ENCODE measurements at places on chromosomes 5 and 9. TPM values are rescaled to one million over a fixed set of nuclear protein-coding genes. Genes with fewer than 3 reads are reported as not detected.

DNA sequence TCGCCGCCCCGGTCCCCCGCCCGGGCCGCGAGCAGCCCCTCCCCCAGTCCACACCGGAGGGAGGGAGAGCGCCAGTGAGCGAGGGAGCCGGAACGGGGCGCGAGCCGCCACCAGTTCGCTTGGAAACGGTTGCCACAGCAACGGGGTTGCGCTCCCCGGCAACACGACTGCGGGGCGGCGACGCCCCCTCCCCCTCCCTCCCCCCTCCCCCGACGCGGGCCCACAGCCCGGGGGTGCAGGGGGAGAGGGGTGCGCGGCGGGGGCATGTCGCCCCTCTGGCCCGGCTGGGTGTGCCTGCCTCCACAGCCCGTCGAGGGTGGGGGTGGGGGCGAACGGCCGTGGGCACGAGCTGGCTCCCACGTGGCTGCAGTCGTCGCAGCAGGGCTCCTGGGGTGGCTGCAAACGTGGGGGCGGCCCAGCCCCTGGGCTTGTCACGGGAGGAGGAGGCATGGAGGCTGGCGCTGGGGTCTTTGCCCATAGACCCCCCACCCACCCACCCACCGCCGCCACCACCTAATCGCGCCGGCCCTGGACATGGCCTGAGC is 524 bp downstream of the PRR7 start:
- DNase-seq: no peak

DNA sequence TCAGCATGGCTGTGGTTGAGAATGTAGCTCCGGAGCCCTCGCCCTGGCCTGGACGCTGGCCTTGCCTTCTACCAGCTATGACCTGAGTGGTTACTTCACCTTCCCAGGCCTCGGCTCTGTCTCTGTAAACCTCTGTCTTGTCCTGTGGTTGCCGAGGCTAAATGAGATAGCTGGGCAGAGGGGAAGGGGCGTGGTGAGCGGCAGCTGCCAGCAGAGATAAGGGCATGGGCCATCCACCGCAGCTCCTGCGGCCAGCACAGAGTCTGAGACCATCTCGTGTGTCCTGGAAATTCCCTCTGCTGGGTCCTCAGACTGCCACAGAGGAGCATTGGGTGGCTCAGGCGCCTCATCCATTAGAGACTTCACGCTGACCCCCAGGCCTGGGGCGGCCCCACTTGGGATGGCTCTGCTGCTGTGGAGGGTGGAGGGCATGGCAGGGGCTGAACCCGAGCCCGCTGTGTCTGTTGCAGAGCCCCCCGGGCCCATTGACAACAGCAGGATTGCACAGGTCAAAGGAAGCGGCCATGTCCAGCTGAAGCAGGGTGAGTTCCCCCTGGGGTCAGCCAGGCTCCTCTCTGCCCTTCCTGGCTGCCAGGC is 43.9 kb downstream of the USP20 start:
- DNase-seq: no peak

DNA sequence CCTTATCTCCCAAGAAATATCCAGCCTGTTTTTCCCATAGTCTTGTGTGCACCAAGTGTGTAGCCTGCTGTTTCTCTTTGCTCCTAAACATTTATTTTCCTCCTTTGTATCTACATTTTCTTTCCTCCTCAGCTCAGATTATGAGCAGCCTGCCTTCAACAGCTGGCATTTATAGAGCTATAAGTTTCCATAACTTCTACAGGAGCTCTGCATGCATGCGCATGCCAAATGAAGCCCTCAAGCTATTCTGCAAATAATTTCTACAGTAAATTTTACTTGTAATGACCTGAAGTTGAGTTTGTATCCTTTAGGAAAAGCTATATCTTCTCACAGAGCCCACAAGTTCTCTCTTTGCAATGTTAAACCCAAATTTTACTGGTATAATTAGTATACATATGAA is 699.5 kb downstream of the CETN3 start:
- no peak for DNase-seq

NPR3 gene
- 17.1 TPM for total RNA-seq

GRCh38 chr5:65076251-65076869 is 307.6 kb downstream of the CWC27 start:
- DNase-seq: peak; percentile 56

NR5A1 gene
- not detected for total RNA-seq

- DNase-seq: no peak
Measured at GRCh38 chr9:125151730-125152129, 8.4 kb upstream of the SCAI start.

SHISAL2B gene
- total RNA-seq: not detected

INSL4 gene
- total RNA-seq: not detected

DNA sequence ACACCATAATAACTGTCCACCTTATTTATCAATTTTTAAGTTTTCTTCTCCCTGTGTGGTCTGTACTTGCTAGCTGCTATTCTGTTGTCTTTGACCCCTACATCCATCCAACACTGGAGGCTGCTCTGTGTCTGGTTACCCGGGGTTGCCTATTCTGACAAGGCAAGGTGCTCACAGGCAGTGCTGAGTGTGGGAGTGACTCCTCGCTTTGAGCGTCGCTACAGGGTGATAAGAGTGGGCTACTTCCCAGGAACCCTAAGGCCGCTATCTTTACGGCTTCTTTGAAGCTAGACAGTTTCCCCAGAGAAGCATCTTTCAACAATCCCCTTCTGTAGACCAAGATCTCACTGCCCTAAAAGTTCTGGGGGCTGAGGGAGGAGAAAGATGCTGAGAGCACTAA is 35.3 kb downstream of the NSUN2 start:
- no peak for DNase-seq

ADGRD2 gene
- total RNA-seq: not detected

DNA sequence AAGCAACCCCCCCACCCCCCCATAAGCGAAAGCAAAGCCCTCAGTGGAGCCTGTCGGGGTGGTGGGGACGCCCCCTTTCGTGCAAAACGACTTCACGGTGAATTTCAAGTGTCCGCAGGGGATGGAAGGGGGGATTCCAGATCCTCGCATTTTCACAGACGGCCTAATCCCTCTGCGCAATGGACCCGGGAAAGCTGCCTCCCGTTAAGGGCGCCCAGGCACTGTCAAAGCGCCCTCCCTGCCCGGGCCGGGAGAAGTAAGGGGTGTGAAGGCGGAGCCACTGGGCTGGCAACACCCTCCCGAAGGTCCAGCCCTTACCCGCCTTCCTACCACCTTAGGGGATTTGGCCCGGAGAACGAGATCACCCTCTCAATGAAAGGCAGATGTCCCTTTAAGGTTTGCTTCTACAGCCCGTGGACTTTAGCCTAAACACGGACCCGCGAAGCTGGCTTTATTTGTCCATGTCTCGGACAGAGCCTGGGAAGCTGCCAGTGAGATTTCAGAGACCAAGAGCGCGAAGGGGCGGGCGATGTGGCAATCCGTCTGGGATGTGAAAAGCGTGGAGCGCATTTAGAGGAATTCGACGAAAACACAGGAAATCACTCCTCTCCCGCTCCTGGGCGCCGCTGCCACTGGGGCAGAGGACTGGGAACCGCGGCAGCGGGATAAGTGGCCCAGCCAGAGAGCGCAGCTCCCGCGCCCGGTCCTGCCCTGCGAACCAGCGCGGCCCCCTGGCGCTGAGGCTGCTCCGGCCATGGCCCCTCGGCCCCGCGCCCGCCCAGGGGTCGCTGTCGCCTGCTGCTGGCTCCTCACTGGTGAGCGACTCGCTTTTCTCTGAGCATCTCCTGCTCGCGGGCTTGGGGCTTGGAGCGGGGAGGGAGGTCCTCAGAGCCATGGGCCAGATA is at the start of the genes ITGA1 and PELO:
Gene ITGA1 (plus strand): TSS at position 317 of the 905 bp plus-strand sequence. CDS start 438 bp downstream, at position 755.
Gene PELO (plus strand): TSS at position 317 of the 905 bp plus-strand sequence. CDS start 12,479 bp downstream, outside the sequence.
- DNase-seq: peak; percentile 59

SPATA31D4 gene
- total RNA-seq: not detected

DNA sequence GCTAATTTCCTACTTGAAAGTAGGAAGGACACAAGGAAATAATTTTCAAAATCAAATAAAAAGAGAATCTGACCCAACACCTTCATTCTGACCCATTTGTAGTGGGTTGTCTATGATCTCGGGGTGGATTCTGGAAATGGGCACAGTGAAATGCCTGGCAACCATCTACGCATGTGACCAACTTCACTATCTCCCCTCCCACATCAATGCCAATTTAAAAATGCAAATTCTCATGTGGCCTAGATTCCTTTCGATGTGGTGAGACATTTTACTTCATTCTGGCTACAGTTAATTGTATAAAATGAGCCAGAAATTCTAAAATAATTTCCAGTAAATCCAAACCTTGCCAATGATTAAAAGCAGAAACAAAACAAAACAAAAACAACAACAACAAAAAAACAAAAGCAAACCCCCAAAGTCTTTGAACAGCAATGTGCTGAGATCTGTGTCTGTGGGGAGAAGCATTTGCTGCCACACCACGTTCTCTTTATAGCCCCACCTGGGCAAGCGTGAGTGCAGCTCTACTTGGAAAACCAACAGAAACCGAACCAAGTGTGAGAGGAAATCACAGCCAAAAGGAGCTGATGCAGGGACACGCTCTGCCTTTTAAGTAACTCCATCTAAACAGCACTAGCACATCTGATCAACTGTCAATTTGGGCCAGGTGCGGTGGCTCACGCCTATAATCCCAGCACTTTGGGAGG is 59.0 kb downstream of the USP20 start:
- no peak for DNase-seq

DNA sequence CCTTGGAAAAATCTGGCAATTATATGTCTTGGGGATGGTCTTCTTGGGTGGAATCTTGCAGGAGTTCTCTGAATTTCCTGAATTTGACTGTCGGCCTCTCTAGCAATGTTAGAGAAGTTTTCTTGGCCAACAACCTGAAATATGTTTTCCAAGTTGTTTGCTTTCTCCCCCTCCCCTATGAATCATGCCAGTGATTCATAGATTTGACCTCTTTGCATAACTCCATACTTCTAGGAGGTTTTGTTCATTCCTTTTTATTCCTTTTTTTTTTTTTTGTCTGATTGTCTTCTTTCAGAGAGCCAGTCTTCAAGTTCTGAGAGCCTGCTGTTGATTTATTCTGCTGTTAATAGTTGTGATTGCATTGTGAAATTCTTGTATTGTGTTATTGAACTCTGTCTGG is 56.7 kb upstream of the SLC44A1 start:
- DNase-seq: peak; percentile 89

DNA sequence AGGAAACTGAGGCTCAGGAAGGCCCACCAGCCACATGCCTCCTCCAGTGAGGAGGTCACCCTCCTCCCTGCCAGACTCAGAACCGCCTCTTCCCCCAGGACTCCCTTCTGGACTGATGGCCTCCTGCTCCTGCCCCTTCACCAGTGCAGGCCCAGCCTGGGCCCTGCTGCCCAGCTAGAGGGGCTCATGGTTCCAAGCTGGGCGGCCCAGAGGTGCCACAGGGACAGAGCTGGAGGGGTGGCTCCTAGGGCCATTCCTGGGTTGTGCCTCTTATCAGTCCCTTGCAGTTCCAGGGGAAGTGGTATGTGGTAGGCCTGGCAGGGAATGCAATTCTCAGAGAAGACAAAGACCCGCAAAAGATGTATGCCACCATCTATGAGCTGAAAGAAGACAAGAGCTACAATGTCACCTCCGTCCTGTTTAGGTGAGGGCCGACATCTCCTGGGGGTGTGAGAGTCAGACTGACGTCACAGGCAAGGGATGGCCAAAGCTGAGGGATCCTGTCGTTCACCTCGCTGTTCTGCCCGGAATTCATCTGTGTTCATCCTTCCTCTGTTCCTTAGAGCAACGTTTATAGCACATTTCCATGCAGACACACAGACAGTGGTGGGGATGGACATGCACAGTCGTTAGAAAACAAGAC is 819 bp downstream of the LCN2 start:
- DNase-seq: no peak

ACSL6 gene
- 0.13 TPM for total RNA-seq

DNA sequence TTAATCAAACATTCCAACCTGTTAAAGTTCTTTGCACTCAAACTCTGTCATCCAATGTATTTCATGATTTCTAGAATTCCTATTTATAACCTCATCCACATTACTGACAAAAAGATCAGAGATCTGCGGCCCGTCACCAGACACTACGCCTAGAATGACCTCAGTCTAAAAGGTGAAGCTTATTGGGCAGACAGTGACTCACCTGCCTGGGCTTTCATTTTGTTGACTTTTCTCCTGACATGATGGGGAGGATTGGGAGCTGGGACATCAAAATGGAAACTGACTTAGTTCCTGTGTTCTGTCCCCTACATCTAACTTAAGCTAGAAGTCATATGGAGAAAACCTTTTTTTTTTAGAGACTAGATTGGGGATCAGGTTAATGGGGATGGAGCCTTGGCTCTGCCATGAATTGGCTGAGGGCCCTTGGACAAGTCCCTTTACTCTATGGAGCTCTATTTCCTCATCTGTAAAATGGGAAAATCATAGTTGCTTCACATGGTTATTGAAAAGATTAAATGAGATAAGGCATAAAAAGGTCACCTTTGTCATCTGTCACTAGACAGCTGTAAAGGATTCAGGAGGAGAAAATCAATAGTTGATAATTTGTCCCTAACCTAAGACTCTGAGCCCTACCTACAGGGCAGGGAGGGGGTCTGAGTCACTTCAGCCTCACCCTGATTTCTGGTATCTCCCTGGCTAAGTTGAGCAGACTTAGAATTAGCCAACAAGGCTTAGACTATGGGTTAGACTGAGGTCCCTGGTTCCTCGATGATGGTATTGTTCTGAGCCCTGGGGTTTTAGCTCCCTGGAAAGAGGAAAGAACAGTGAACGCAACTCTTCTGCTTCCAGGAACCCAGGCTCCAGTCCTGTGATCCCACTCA is 224.8 kb upstream of the TBC1D2 start:
- DNase-seq: peak; percentile 87

TAS2R1 gene
- not detected for total RNA-seq

GRCh38 chr5:78845470-78845869 is 139.6 kb downstream of the ARSB start:
- DNase-seq: no peak

GRCh38 chr9:129028192-129028966 is at the start of gene SH3GLB2:
Gene SH3GLB2, minus strand, starts transcription at chr9:129028331. Its CDS starts 177 bp downstream, at chr9:129028154.
- peak; percentile 71 for DNase-seq

GRCh38 chr5:1227667-1228066 is 2.5 kb downstream of the SLC6A18 start:
- DNase-seq: no peak

DNA sequence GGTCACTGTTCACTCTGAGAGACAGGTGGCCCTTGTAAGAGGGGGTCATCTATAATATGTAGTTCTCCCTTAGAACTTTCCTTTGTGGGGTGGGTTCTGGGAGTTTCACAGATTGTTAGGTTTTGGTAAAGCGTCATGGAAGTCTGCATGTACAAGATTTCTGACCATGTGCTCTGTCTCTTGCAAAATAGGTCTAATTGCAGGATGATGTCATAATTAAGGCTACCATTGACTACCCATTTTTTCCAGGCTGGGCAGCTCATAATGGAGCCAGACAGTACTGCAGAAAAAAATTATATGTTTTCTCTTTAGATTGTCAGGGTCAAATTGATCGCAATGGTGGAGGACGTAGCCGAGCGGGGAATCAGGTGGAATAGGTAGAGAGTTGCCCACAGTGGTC is 3.7 kb upstream of the GM2A start:
- no peak for DNase-seq

- peak; percentile 98 for DNase-seq
Measured at GRCh38 chr5:62268234-62268633, 37.8 kb upstream of the KIF2A start.
